ENCODE measurements at places on chromosomes 3 and 15.

DNA sequence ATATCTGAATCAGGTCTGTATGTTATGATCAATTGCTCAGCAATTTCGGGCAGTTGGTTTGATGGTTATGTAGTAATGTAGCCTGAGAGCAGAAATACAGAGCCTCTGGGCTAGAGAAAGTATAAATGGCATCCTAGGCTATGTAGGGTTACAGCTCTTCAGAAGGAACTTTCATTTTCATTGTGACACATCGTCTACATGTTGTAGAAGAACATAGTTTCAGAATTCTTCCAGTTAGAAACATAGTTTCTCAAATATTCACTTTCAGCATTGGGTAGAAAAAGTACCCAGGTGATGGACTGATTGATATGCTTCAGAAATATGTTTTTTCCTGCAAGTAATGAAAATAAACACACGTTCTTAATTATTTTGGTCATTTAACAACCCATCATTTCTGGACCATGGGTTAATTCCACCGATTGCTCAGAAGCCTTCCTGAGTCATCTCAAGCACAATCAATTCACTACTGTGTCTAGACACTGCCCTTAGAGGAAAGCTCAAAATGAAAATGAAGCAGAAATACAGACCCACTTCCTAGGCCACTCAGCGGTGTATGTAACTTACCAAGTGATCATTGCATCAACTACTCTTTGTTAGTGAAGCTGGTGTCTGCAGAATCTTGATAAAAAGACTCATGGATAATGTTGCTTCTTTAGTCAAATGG is 88.8 kb upstream of the TSEN2 start:
- DNase-seq = no peak

DNA sequence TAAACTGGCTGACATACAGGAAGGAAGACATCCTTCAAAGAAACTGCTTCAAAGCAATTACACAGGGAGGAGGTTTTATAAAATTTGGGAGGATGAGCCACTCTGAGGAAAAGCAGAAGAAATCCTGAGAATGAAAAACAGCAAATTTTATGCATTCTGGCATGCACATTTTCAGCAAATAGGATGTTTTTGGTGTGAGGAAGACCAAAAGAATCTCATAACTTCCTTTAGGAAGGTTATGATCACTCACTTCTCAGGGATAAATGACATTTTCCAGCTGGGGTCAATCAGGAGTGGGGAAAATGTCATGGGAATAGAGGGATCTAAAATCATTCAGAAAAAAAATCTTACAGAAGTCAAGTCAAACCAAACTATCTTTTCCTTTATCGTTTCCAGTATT is 371.7 kb upstream of the CNTN6 start:
- DNase-seq = no peak

DNA sequence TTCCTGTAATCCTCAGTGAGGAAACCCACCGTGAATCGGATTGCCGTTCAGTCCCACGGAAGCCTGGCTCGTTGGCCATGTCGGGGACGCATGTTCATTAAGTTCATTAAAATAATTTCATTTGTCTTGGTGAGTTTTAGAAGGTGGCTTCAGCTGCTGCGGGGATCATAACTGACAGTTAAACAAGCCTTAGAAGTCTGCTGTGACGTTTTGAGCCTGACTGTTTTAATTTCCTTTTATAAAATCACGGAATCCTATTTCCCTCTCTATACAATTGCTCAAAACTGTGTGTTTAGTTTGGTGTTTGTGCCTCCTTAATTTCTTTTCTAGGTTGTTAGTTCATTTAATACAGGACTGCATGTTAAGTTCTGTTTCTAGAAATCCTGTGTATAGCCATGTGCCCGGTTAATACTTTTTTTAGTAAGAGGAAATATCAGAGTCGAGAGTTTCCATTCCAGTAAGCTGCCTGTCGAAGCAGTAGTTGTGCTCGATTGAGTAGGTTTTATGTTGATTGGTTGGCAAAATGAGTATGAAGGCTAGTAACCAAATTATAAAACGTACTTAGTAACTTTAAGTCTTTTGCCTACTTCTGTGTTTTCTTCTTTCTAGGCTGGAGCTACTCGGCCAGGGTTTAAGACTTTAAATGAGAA is 705 bp downstream of the NIPA2 start:
- DNase-seq = no peak

GRCh38 chr3:59126446-59126845 is 76.6 kb upstream of the CFAP20DC start:
- DNase-seq = no peak

DNA sequence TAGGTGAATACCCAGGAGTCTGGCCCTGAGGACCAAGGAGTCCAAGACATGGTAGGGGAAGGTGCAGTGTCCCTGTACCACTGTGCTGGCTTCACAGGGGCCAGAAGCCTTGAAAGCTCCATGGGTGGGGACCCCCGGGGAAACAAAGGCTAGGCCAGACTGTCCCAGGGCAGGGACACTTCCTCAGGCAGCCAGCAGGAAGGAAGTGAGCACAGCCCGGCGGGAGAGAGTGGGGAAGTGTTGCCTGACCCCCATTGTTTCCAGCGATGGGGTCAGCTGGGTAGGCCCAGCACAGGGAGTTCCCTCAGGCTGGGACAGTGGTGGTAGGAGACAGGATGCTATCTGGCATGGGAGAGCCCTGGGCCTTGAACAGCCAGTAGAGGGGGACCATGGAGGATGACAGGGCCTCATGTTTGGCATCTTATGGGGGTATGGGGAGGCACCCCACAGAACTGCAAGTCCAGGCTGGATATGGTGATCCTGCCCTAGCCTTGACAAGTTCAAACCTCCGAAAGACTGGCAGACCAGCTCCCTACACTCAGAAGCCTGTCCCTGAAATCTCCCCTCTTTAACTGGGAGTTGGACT is 1.2 kb upstream of the HYAL2 start:
- DNase-seq = no peak

- no peak for DNase-seq
Measured at GRCh38 chr15:41915255-41915994, 21.6 kb upstream of the SPTBN5 start.

DNA sequence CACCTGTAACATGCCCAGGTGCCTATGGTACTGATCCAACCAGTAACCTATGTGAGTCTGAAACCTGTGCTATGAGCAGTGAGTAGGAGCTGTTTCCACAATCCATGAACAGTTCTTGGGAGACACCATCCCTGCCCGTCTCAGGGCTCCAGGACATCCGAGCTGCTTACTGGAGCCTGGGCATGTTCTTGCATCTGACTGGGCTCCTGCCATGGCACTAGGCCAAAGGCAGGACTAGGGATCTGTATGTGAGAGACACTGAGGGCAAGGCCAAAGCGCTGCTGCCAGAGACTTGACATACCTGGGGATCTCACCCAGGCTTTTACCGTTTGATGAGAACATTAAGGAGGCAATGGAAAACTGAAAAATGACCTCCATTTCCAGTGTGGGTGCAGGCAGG is 59.8 kb downstream of the WDR76 start:
- DNase-seq = no peak

DNA sequence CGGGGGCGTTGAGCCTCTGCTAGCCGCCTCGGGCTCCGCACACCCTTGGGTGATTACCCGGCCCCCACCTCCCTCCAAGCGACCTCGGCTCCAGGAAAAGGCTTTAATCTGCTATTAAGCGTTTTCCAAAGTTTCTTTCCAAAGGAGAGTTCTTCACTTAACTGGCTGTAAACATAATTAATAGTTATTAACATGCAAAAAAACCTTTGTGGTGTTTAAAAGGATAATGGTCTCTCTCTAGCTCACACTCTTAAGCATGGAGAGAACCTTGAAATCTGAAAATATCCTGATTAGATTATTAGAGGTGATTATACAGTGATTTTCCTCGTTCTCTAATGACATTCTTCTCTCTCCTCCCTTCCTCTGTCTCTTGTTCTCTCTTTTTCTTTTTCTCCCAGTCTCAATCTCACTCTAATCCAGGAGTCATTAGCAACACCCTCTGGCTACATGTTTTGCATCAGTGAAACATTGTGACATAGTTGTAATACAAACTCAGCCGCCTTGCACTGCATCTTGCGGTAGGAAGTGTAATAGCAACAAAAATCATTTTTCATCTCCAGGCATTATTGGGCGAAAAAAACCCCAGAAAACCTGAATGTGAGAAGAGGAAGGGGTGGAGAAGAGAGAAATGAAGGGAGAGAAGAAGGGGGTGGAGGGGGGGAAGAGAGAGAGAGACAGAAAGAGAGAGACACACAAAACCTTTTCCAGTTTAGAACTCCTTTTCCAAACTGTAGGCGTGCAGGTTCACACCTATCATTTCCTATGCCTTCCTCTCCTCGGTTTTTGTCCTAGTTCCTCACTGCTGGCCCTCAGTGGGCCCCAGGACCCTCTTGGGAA is 24.4 kb downstream of the NR2F2 start:
- DNase-seq = no peak

GRCh38 chr3:126891791-126892190 is 91.1 kb upstream of the PLXNA1 start:
- no peak for DNase-seq
